NCI-H2227 treated with DMSO at 0.1 percent for 48 hours (cell line): ENCODE measurements at places on chromosomes 1 and 21.

GRCh38 chr1:228373004-228373680 is 33.5 kb downstream of the TRIM11 start:
- no peak for DNase-seq

DNA sequence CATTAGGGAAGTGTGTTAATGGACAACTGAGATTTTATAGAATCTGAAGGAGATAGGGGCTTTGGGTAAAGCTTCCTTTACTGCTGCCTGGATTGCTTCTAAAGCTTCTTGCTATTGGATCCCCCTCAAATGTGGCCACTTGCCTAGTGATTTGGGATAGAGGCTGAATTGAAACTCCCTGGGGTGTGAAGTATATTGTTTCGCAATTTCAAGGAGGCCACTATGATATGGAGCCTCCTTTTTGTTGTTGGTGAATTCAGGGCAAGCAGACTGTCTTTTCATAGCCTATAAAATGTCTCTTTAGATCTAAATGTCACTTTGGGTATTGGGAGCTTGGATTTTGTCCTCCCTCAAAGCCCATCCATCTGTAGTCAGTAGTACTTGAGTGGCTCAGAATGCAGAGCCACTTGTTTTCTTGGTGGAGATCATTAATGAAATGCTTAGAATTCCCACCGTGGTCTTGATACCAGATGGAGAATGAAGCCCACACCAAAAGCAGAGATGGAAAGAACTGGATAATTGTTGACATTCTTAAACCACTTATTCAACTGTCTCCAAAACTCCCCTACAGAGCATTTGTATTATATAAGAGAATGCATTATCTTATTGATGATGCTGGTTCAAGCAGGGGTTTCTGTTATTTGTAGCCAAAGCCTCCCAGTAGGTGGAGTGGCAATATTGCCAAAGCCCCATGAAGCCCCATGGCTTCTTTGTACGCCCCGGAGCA is 144.3 kb upstream of the KCNE2 start:
- DNase-seq = no peak

GRCh38 chr1:219900201-219900600 is 28.2 kb downstream of the SLC30A10 start:
- DNase-seq = no peak

GRCh38 chr1:79839882-79840281 is 833.4 kb upstream of the ADGRL4 start:
- no peak for DNase-seq

- no peak for DNase-seq
These were observed 127.6 kb upstream of the C1orf105 start for GRCh38 chr1:172292840-172293239.

DNA sequence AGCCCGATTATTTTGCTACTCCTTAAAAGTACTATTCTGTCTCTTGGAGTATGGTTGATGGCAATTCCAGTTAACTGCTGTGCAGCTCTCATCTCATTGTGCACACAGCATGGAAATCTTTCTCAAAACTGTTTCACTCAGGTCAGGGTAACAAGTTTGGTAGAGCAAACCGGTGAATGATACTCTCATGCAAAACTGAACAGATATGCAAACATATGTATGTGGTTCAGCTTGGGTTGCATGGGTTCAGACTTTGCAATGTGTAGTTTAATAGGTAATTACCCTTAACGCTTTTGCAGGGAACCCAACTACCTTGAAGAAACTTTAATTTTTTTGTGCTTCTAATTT is 2.2 kb downstream of the GADD45A start:
- DNase-seq = no peak

DNA sequence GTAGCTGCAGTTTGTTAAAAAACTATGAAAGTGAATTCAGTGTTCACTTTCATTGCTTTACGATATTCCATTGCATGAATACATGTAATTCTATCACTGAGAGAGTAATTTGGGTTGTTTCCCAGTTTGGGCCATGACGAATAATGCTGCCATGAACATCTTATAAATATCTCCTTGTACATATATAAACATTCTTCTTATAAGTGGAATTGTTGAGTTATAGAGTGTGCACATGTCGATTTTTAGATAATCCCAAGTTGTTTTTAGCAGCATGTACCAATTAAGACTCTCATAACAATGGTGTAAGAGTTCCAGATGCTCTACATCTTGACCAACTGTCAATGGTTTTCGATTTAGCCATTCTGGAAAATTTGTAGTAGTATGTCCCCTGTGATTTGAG is 40.9 kb downstream of the ALG6 start:
- no peak for DNase-seq
